ENCODE measurements at places on chromosomes 5 and 9. TPM values are rescaled to one million over a fixed set of nuclear protein-coding genes. Genes with fewer than 3 reads are reported as not detected.
A peak's percentile ranks its signal among the peaks of the same experiment; 100 is the strongest.

DNA sequence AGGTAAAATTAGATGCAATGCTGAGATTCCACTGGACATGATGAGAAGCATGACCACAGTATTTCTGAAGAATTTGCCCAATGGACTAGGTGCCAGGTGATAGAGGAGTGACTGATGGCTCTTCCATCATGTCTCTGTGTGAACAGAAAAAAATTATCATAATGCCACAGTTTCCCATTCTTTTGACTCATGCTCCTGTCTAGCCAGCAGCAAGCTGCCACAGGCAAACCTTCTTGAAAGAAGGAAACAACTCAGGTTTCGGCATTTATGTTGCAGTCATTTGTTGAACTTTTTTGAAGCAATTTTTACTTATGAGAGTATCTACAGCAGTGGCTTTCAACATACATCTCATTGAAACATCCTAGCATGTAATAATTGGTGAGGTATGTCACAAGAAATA, 284.8 kb upstream of the CD180 start:
- no peak for DNase-seq

DNA sequence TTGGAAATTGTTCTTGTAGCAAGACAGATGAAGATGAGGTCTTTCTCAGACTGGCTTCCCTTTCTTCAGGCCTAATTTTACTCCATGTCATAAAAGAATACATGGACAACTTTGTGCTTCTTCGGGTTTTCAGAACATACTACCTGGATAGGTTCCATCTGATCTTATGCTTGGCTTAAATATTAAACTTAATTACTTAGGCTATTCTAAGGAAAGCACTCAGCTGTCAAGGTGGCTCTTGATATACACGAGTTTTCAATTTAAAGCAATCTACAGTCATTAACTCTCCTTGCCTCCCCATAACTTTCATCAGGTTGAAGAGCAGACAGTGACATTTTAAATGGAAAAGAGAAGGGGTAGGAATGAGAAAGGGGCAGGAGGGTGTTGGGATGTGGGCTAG, 9.5 kb upstream of the PPP3R2 start:
- no peak for DNase-seq

DNA sequence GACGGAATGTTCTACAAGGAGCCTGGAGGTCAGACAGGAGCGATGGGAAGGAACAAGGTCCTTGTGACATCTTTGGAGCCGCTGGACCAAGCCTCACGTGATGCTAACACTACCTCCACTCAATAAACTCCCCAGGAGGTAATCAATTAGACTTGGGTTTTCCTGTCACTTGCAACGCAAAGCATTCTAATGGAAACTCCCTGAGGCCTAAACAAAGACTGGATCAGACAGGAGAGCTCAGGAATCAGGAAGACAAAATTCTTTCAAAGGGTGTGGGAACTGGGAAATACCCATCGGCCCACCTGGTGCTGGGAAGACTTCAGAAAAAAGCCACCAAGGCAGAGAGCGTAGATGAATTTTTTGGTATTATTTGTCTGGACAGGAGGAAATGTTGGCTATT, 22.3 kb upstream of the UNC5A start:
- no peak for DNase-seq

DNA sequence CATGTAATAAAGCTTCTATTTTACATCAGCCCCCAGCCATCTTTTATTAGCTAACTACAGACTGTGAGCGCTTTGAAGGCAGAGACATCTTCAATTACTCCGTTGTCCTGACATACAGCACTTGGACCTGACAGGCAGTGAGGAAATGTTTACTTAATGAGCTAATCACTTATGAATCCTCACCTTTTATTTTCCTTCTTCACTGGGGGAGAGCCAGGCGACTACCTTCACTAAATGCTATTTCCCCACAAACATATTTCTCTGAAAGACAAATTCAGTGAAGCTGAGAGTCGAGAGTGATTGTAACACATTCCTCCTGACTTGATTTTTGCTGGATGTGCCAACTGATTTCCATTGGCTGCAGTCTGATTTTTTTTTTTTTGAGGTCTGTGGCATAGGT, 192.1 kb upstream of the CLINT1 start:
- DNase-seq: no peak

GRCh38 chr9:21854119-21854518, 51.7 kb downstream of the MTAP start:
- DNase-seq: no peak

DNA sequence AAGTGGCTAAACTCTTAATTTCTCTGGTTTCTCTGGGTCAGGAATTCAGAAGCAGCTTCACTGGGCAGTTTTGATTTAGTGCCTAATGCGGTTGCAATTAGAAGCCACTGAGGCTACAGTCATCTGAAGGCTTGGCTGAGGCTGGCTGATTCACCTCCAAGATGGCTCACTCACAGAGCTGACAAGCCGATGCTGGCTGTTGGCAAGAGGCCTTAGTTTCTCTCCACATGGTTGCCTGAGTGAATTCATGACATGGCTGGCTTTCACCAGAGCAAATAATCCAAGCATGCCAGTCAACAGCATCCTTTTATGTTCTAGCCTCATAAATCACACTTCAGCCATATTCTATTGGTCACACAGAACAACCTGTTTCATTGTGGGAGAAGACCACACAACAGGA, 2.8 kb upstream of the CDK7 start:
- no peak for DNase-seq

DNA sequence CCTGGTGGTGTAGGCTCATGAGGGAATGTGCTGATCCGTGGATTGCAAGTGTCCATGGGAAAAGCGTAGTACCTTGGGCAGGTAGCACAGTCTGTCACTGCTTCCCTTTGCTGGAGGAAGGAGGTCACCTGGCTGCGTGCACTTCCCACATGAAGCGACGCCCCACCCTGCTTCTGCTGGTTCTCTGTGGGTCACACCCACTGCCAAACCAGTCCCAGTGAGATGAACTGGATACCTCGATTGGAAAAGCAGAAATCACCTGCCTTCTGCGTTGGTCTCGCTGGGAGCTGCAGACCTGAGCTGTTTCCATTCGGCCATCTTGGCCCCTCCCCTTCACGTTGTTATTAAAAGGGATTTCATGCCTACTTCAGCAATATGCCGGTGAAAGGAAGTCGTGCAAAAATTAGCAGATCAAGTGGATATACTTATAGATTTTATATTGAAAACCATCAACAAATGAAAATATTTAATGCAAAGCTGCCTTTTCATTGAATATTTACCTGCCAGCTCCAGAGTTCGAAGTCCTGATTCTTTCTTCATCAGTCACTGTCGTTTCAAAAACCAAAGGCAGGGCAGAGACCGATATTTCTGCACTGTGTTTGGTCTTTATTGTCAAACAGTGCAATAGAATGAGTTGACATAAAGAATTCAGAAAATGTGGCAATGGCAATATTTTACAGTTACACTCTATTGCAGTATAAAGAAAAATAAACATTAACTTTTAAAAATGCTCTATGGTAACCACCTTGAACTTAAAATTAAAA, 123.2 kb downstream of the JAKMIP2 start:
- DNase-seq: no peak

GRCh38 chr9:7640231-7640630, 159.3 kb downstream of the DMAC1 start:
- peak; percentile 73 for DNase-seq

DNA sequence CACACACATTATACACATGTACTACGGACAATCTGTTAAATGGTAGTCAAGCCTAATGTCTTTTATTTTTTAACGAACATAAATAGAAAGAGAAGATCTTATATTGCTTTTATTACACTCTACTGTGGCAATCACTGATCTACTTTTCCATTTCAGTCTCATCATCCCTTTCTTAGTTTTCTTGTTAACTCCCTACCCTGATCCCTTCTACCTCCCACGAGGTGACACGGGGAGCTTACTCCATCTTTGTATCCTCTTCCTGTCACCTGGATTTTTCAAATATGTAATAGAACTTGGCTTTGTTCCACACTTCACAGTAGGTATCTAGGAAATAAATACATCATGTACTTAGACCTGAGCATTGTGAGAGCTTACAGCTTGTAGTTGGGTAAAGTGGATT, 211.0 kb downstream of the PIK3R1 start:
- DNase-seq: no peak

DNA sequence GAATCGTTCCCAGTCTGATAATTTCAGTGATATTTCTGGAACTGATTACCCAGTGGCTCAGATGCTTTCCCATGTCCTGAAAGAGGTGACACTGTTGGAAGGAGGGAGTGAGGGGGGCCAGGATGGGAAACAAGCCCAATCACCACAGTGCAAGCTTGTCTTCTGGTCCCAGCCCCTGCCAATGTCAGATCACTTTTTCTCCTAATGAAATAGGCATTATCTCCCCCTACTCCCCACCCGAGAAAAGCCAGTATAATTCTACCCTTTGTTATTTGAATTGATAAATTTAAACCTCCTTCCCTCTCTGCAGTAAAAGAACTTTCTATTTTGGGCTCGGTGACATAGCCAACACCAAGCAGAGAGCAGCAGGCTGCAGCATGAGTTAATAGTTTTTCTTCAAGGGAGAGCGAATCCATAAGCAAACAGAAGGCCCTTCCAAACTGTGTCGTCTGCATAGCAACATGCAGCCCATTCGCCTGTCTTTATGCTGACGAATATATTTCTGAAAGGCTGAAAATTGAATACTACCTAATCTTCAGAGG, 14.6 kb upstream of the PPP2CA start:
- DNase-seq: peak; percentile 87

DNA sequence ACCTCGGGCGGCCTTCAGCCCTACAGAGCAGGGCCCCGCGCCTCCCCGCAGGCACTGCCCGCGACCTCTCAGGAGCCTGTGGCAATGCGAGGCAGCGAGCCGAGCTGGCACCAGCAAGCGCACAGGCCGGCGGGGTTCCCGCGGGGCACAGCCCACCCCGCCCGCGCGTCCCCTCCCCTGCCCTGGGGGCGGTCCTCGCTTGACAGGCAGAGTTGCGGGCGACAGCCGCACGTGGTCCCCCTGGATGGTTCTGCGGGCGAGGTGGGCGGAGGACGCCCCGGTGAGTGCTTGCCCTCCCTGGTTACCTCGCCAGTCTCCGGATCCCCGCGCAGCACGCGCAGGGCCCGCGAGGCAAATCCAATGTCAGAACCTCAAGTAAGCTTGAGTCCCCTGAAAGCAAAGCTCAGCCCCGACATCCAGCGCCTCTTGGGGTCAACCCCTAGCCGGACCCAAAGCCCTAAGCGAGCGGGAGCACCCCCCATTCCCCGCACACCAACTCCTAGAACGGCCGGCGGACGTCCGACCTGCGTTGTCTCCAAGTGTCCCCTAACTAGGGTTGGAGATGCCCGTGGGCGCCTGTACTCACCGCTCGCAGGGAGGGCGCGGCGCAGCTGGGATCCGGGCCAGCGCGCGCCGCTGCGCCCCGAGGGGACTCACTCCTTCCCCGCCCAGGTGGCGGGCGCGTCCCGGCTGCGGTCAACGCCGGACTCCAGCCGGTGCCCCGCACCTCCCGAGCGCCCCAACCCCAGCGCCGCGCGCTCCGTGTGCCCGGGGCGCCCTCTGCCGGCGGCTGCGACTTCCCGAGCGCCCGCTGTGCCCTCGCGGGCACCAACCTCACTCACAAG, at the start of gene DRD1:
Gene DRD1 (minus strand): TSS at position 123 of the 845 bp plus-strand sequence. CDS start 1,083 bp downstream, outside the sequence.
- no peak for DNase-seq

DNA sequence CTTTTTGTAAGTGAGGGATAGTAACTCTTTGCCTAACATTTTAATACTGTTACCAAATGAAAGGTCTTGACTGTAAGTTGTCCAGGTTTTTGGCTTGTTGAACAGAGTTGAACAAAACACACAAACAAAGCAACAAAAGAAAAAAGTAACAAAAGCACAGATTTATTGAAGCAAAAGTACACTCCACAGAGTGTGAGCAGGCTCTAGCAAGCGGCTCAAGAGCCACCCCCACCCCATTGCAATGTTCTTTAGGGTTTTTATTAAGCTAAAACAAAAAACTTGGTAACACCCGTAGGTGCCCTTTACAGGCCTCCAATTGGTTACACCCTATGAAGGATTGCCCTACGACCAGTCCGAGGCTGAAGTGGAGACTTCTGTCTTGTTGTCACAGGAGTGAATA, 197.4 kb upstream of the MAP3K1 start:
- DNase-seq: no peak

DNA sequence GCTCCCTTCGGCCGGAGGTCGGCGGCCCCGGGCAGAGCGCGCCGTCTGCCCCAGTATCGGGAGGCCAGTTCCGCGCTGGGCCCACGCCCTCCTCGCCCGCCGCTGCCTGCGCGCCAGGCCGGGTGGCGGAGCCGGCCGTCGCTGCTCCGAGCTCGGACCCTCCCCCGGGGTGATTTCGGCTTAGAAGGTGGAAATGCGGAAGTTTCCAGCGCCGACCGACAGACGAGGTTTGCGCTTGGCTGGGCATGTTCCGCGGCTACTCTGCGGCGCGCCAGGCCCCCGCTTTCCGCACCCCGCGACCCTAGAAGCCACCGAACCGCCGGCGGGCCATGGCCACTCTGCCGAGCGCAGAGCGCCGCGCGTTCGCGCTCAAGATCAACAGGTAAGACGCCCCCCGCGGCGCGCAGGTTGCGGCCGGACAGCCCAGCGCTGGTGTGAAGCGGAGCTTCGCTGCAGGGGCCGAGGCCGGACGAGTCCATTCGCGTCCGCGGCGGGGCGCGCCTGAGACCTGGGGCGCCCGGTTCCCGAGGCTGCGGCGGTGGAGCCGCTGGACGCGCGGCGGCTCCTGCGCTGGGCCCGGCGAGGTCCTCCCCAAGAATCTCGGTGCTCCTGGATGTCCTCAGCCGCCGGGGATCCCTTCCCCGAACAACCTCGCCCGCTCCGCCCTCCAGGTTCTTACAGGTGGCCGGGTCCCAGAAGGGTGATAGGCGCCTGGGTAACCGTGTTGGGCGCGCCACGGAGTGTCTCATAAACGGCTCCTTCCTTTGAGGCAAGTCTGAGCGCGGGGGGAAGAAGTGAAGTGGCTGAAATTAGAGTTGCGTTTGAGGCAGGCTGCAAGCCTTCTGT, at the start of gene DOCK8:
Gene DOCK8 (plus strand): TSS at position 218 of the 846 bp plus-strand sequence. CDS start 112 bp downstream, at position 330.
- peak; percentile 35 for DNase-seq

GRCh38 chr9:136140966-136141365, 22.3 kb upstream of the TMEM250 start:
- peak; percentile 82 for DNase-seq

GRCh38 chr5:176362233-176362490, 598 bp upstream of the KIAA1191 start:
- DNase-seq: no peak

DNA sequence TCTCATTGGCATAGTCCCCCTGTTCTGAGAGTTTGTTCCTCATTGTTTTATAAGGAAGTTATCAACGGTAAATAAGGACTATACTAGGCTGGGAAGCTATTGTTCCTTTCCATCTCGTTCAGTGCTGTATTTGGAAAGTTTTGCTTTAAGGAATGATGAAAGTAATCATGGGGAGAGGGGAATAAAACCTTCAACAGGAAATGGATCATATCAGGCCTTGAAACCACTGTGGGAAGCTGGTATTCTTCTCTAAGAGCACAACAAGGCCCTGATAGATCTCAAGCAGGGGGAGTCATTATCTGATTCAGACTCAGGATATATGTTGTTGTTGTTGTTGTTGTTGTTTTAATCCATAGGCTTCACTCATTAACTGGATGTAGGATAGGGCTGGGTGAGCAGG, 474.5 kb downstream of the ENC1 start:
- no peak for DNase-seq

Gene CDH9
- not detected for polyA plus RNA-seq

Gene CNTLN
- polyA plus RNA-seq: 10.0 TPM

Gene IRX1
- 0.24 TPM for polyA plus RNA-seq

Gene ARL14EPL
- polyA plus RNA-seq: not detected

Gene GPR150
- polyA plus RNA-seq: 0.13 TPM

Gene GPX3
- 48.3 TPM for polyA plus RNA-seq
